ENCODE measurements at places on chromosomes 7 and 10. TPM values are rescaled to one million over a fixed set of nuclear protein-coding genes. Genes with fewer than 3 reads are reported as not detected.

The KCND2 gene
- total RNA-seq, result 1.5 TPM

The GTF2IRD1 gene
- 6.0 TPM for total RNA-seq

The AKR1E2 gene
- 7.1 TPM for total RNA-seq

The FAM131B gene
- total RNA-seq, result 2.4 TPM

The FFAR4 gene
- total RNA-seq, result 1.1 TPM

The ENTPD7 gene
- total RNA-seq, result 2.4 TPM

The EN2 gene
- not detected for total RNA-seq

The PAX4 gene
- not detected for total RNA-seq

The MACROH2A2 gene
- 0.57 TPM for total RNA-seq

The TRIM50 gene
- total RNA-seq, result 1.8 TPM

The TACR2 gene
- total RNA-seq, result 4.5 TPM

The MYO3A gene
- total RNA-seq, result 0.17 TPM

The GDI2 gene
- 319 TPM for total RNA-seq

The CALML3 gene
- not detected for total RNA-seq

The RBM20 gene
- 10.3 TPM for total RNA-seq

The FBH1 gene
- total RNA-seq, result 113 TPM

The DRGX gene
- total RNA-seq, result not detected

The SSMEM1 gene
- total RNA-seq, result not detected

Data from subcutaneous adipose tissue (tissue), 4 donors.